ENCODE measurements at places on chromosomes 13 and 19. TPM values are rescaled to one million over a fixed set of nuclear protein-coding genes. Genes with fewer than 3 reads are reported as not detected.

The DAND5 gene
- 0.09 TPM for polyA plus RNA-seq

GRCh38 chr13:22874839-22875238 is 305.9 kb upstream of the SGCG start:
- DNase-seq: peak; percentile 42

- DNase-seq: no peak
Observed at GRCh38 chr19:38734426-38735256, 9.6 kb downstream of the CAPN12 start.

The CASP14 gene
- polyA plus RNA-seq: not detected

- DNase-seq: no peak
Observed at GRCh38 chr19:13400296-13400695, 106.0 kb downstream of the CACNA1A start.

DNA sequence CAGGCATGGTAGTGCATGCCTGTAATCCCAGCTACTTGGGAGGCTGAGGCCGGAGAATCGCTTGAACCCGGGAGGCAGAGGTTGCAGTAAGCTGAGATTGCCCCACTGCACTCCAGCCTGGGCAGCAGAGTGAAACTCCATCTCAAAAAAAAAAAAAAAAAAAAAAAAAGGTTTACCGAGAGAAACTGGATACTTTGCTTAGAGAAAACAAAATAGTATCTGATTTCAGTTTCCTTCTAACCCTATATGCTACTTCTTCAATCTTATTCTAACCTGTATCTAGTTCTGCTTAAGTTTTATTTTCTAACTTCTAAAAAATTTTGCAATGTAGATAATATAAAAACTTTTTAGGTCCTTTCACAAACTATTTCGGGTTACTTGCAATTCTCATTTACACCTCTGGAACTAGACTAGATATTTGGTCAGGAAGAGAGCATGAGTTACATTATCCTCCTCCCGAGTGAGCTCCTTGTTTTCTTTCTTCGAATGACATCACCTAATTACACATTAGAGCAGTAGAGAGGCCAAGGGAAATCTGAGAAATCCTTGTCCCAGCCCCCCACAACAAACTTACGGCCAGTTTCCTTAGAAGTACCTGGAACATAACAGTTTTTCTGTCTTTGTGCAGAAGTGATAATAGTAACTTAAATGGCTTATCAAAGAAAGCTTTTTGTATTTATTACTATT is 128.9 kb downstream of the B3GLCT start:
- DNase-seq: peak; percentile 30
